Tibial nerve (tissue), 4 donors: ENCODE measurements at places on chromosomes 16 and 17. TPM values are rescaled to one million over a fixed set of nuclear protein-coding genes. Genes with fewer than 3 reads are reported as not detected.
A peak's percentile ranks its signal among the peaks of the same experiment; 100 is the strongest.

DNA sequence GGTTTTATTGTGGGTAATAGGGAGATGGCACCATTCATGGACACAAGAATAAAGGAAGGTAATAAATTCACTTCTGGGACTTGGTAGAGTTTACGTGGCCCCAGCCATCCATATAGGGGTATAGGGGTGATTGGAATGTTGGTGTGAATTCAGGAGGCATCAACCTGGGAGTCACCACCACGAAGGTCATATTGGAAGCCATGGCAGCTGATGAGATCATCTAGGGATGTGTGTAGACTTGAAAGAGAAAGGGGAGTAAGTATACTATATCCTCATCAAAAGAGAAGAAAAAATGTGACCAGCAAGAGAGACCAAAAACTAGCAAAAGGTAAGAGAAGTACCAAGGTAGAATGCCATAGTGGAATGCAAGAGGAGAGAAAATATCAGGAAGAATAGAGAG lies 26.6 kb upstream of the GINS3 start:
- no peak overlapping the region for H3K27ac ChIP-seq
- no peaks in the 10 kb centered on the region for H3K4me1 ChIP-seq
- H3K36me3 ChIP-seq, result no peaks in the 10 kb centered on the region
- H3K27me3 ChIP-seq, result no peaks in the 10 kb centered on the region
- no peak for DNase-seq

DNA sequence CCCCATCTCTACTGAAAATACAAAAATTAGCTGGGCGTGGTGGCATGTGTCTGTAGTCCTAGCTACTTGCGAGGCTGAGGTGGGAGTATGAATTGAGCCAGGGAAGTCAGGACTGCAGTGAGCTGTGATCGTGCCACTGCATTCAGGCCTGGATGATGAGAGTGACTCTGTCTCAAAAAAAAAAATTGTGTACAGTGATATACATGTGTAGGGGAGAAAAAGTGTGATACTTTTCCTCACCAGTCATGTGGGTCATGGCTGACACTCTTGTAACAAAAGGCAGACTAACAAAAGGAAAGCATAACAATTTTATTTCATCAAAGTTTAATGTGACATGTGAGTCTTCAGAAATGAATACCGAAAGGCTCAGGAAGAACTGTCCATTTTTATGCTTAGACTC lies 2.0 kb upstream of the ABCC12 start:
- no peak overlapping the region for H3K27ac ChIP-seq
- no peak overlapping the region for H3K4me3 ChIP-seq
- DNase-seq, result no peak
- peaks cover 5% of the 10 kb centered on the region for H3K4me1 ChIP-seq
- no peaks in the 10 kb centered on the region for H3K36me3 ChIP-seq

- H3K27ac ChIP-seq, result no peak overlapping the region
- no peak for DNase-seq
- no peaks in the 10 kb centered on the region for H3K27me3 ChIP-seq
- no peak overlapping the region for H3K4me3 ChIP-seq
- no peaks in the 10 kb centered on the region for H3K36me3 ChIP-seq
These were observed 33.7 kb downstream of the HNF1B start for GRCh38 chr17:37711113-37711512.

GRCh38 chr17:56142781-56143180 lies 10.5 kb upstream of the ANKFN1 start:
- H3K4me1 ChIP-seq, result no peaks in the 10 kb centered on the region
- DNase-seq, result no peak
- no peaks in the 10 kb centered on the region for H3K36me3 ChIP-seq
- no peaks in the 10 kb centered on the region for H3K27me3 ChIP-seq

- H3K4me3 ChIP-seq, result no peak overlapping the region
These were observed 9.6 kb upstream of the WIPF2 start for GRCh38 chr17:40209404-40210093.

GRCh38 chr17:21167303-21167702 lies 40.5 kb downstream of the DHRS7B start:
- DNase-seq, result no peak
- no peaks in the 10 kb centered on the region for H3K36me3 ChIP-seq
- H3K27ac ChIP-seq, result peak overlapping the region; percentile 42
- H3K4me3 ChIP-seq, result no peak overlapping the region
- H3K4me1 ChIP-seq, result no peaks in the 10 kb centered on the region
- no peaks in the 10 kb centered on the region for H3K27me3 ChIP-seq

DNA sequence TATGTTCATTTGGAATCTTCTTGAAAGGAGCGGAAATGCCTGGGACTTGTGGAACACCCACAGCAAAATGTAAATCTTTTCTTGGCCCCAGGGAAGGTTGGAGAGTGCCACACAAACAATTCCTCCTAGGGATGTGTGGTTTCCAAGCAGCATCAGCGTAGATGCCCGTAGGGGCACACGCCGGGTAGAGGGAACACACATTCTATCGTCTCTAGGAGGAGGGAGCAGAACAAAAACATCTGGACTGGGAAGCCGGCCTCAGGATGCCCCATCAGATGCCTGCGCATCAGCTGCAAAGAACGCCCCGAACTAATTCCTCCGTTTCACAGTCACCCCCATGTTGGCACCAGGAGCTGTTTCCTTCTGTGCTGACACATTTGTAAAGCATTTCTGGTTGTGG lies 357.9 kb upstream of the ZFHX3 start:
- no peaks in the 10 kb centered on the region for H3K4me1 ChIP-seq
- no peaks in the 10 kb centered on the region for H3K27me3 ChIP-seq
- no peak for DNase-seq

DNA sequence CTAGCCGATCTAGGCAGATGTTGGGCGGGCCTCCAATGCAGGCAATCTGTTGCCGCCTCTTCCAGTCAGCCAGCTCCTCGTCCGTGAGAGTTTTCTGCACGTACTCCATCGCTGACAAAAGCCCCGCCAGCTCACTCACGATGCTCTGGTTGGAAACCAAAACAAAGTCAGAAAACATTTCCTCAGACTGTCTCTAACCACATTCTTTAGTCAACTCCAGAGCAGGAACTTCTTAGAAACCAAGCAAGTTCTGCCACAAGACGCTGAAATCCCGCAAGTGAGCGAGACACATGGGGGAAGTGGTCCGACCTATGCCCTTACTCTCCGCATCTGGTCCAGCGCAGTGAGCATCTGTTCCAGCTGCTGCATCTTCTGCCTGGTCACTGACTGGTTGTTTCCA lies 49.1 kb downstream of the STAT5A start:
- H3K36me3 ChIP-seq, result peaks cover 5% of the 10 kb centered on the region
- no peaks in the 10 kb centered on the region for H3K4me1 ChIP-seq
- peak overlapping the region; percentile 0 for H3K27ac ChIP-seq
- H3K27me3 ChIP-seq, result no peaks in the 10 kb centered on the region
- no peak for DNase-seq

DNA sequence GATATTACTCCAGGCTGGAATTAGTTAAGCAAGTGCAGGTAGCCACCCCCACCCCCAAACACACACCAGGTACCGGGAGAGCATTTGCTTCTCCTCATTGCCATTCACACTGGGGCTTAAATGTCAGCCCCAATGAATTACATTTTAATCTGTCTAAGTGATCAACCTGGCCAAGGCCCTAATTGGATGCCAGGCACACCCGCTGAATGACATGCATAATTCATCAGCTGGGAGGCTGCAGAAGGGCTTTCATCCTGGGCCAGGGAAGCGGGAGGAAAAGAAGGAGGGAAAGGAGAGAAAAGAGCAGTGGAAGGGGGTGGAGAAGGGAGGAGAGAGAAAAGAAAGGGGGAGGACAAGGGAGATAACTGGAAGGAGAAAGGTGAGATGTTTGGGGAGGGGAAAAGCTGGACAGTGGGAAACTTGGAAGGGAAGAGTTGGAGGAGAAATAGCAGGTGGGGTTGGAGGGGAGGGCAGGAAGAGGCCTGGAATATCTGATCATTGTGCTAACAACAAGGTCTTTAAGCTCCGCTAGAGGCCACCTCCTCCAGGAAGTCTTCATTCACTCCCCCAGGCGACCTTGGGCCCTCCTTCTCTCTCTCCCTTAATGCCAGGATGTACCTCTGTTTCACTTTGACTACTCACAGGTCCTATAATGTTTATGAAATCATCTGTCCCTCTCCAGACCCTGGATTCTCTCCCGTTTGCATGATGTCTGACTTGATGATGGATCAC lies 40.1 kb upstream of the CES5A start:
- no peak overlapping the region for H3K27ac ChIP-seq
- DNase-seq, result no peak
- no peaks in the 10 kb centered on the region for H3K36me3 ChIP-seq
- H3K4me3 ChIP-seq, result no peak overlapping the region

DNA sequence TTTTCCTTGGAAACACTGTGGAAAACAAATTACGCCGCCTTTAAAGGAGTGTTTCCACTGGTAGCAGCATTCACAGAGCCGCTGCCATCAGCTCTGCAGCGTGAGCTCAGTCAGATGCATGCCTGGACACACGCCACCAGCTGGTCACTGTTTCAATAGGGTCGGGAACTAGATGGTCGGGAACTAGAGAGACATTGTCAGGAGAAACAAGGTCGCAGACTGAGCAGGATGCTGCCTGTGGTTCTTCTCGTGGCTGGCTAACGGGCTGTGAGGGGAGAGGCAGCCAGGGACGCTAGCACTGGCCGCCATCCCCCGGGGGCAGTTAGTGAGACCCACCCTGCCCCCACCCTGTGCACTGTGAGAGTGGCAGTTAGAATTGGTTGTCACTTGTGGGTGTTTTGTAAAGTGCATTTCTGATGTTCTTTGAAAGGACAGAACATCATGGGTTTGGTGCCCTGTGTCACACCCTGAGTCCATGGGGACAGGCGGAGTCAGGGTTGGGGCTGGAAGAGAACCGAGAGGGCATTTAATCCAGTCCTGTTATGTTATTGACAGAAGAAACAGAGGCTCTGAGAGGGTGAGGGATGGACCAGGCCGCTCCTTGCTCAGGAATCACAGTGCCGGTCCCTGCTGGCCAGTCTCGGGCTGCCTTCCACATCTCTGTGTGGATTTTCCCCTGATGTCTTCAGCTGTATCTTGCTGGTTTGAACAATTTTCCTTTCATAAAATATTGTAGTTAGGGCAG lies 86.3 kb downstream of the SPECC1 start:
- H3K4me3 ChIP-seq, result no peak overlapping the region
- H3K27ac ChIP-seq, result peak overlapping the region; percentile 0
- H3K27me3 ChIP-seq, result no peaks in the 10 kb centered on the region
- H3K36me3 ChIP-seq, result no peaks in the 10 kb centered on the region
- peaks cover 16% of the 10 kb centered on the region for H3K4me1 ChIP-seq

- no peaks in the 10 kb centered on the region for H3K27me3 ChIP-seq
- H3K36me3 ChIP-seq, result no peaks in the 10 kb centered on the region
- no peak overlapping the region for H3K4me3 ChIP-seq
- no peaks in the 10 kb centered on the region for H3K4me1 ChIP-seq
- DNase-seq, result no peak
These were observed 229.1 kb downstream of the KATNIP start for GRCh38 chr16:27778926-27779570.

DNA sequence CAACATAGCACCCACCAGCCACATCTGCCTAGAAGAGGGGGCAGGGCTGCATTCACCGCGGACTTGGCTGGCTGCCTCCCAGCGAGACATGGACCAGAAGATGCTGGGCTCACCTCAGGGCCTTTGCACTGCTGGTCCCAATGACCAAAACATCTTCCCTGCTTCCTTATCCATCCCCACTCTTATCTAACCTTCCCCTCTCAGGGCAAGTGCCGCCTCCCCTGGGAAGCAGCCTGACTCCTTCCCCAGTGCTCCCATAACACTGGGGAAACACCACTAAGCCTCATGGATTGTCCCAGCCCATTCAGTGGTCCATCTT lies 5.7 kb downstream of the TMC6 start:
- H3K36me3 ChIP-seq, result peaks cover 12% of the 10 kb centered on the region
- no peak overlapping the region for H3K4me3 ChIP-seq
- H3K4me1 ChIP-seq, result peaks cover 37% of the 10 kb centered on the region
- no peaks in the 10 kb centered on the region for H3K27me3 ChIP-seq
- DNase-seq, result no peak

GRCh38 chr16:55754056-55754455 lies 78.8 kb downstream of the CES1 start:
- H3K4me1 ChIP-seq, result no peaks in the 10 kb centered on the region
- H3K36me3 ChIP-seq, result no peaks in the 10 kb centered on the region
- H3K4me3 ChIP-seq, result no peak overlapping the region
- H3K27me3 ChIP-seq, result no peaks in the 10 kb centered on the region
- DNase-seq, result no peak

- H3K27ac ChIP-seq, result no peak overlapping the region
- no peaks in the 10 kb centered on the region for H3K36me3 ChIP-seq
These were observed 26.8 kb downstream of the ENDOV start for GRCh38 chr17:80441598-80442322.

DNA sequence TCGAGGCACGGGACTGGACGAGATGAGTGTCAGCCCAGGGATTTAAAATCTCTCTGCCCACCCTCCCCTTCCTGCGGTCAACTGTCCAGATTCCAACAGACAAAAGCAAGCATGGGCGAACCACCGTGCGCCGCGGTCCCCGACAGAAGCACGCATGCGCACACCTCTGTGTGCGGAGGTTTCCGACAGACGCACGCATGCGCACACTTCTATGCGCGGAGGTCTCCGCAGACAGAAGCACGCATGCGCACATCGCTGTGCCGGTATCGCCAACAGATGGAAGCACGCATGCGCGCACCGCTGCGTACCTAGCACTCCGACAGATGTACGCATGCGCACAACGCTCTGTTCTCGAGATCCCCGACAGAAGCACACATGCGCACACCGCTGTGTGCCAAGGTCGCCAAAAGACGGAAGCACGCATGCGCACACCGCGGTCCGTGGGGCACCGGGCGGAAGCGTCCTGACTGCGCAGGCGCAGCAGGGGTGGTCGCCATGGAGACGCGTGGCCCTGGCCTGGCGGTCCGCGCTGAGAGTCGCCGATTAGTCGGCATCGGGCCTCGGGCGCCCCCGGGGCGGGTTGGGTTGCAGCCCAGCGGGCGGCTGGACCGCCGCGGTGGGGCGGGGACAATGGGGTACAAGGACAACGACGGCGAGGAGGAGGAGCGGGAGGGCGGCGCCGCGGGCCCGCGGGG lies 57.4 kb upstream of the RPH3AL start:
- H3K27me3 ChIP-seq, result no peaks in the 10 kb centered on the region
- peaks cover 7% of the 10 kb centered on the region for H3K4me1 ChIP-seq
- H3K27ac ChIP-seq, result peak overlapping the region; percentile 70

ERAL1 gene
- total RNA-seq, result 41.6 TPM

GRCh38 chr16:29139261-29139802 lies 154.5 kb downstream of the LAT start:
- no peaks in the 10 kb centered on the region for H3K27me3 ChIP-seq

CLUH gene
- 57.1 TPM for total RNA-seq

TNRC6C gene
- 24.0 TPM for total RNA-seq

KRTAP1-1 gene
- not detected for total RNA-seq

DNA sequence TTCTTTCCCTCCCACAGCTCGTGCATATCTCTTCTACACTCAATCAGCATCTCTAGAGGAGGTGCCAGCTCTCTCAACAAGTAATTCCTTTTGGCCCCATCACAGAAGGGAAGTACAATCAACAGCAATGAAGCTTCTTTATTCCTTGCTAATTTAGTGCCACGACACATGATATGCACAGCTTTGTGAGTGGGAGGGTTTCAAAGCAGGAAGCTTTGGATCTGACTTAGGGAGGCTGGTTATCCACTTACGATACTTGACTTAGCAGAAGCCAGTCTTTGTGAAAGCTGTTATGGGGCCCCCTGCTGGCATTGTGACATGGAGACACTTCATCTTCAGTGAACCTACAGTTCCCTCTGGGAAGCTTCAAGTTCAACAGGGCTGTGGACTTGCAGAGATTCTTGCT lies 81.0 kb downstream of the TMEM100 start:
- H3K4me3 ChIP-seq, result no peak overlapping the region
- peak; percentile 78 for DNase-seq
- no peaks in the 10 kb centered on the region for H3K27me3 ChIP-seq
- H3K4me1 ChIP-seq, result no peaks in the 10 kb centered on the region

CSH1 gene
- total RNA-seq, result not detected
